ENCODE measurements at places on chromosomes 2 and 18. TPM values are rescaled to one million over a fixed set of nuclear protein-coding genes. Genes with fewer than 3 reads are reported as not detected.
A peak's percentile ranks its signal among the peaks of the same experiment; 100 is the strongest.

GRCh38 chr2:68505603-68506159, 38.3 kb downstream of the APLF start:
- H3K4me1 ChIP-seq, result no peaks in the 10 kb centered on the region
- no peaks in the 10 kb centered on the region for H3K27me3 ChIP-seq
- no peak for DNase-seq
- no peaks in the 10 kb centered on the region for H3K36me3 ChIP-seq
- H3K4me3 ChIP-seq, result no peak overlapping the region

DNA sequence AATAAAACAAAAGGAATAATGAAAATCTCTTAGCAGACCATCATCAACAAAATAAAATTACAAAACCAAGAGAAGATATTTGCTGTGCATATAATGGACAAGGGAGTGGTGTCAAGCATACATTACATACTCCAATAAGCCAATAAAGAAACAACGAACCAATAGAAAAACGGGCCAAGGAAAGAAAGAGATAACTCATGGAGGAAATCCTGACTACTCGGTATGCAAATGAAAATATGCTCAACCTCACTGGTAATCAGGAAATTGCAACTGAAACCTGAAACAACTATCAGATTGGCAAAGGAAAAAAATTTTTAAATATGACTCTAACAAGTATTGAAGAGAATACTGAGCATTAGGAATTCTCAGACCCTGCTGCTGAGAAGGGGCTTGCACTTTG, 84.7 kb downstream of the BCL2 start:
- H3K4me3 ChIP-seq, result no peak overlapping the region
- no peaks in the 10 kb centered on the region for H3K27me3 ChIP-seq
- peak; percentile 24 for DNase-seq

DNA sequence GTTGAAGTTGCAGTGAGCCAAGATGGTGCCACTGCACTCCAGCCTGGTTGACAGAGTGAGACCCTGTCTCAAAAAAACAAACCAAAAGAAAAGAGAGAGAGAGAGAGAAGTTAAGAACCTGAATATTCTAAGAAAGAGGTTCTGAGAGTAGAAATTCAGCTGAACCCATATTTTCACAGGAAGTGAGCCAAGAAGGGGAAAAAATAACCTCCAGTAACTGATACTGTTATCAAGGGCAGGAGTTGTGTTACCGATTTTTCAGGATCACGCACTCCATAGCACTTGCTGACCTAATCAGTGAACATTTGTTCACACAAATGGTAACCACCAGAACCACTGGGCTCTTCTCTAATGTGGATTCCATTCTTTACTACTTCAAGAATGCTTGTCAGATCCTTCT, 39.1 kb upstream of the BZW1 start:
- H3K27ac ChIP-seq, result no peak overlapping the region
- H3K4me1 ChIP-seq, result peaks cover 6% of the 10 kb centered on the region
- H3K4me3 ChIP-seq, result no peak overlapping the region
- H3K36me3 ChIP-seq, result no peaks in the 10 kb centered on the region

GRCh38 chr2:71129902-71130151, 202 bp downstream of the MCEE start:
- peak overlapping the region; percentile 90 for H3K4me3 ChIP-seq
- no peaks in the 10 kb centered on the region for H3K27me3 ChIP-seq
- H3K4me1 ChIP-seq, result peaks cover 16% of the 10 kb centered on the region
- peaks cover under 1% of the 10 kb centered on the region for H3K36me3 ChIP-seq
- peak overlapping the region; percentile 72 for H3K27ac ChIP-seq
- peak; percentile 86 for DNase-seq

DNA sequence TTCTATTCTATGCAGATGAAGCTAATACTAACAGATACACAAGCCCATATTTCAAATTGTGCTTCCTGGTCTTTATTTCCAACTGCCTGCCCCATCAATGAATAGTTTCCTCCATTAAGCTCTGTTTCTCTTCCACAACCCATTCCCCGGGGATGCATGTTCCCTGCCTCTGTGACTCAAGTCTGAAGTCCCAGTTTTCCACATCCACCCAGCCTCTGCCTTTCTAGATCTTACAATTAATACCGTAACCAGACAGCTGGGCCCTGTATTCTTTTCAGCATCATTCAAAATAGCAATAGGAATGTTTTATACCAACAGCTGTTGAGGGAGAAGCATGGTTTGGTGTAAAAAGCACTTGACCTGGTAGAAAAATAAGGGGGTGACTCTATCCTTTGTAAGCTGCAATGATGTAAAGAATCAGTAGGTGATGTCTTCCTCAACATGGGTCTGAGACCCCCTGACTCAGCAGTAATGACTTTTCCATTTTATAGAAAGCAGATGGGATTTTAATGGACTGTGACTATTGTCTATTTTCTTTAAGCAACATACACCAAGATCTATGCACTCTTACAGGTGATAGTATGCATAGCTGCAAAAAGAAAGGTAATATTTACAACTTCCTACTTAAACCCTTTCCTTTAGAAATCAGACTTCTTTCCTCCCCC, 46.1 kb upstream of the DAPL1 start:
- no peak for DNase-seq
- peaks cover 25% of the 10 kb centered on the region for H3K27me3 ChIP-seq
- no peak overlapping the region for H3K4me3 ChIP-seq
- peaks cover 3% of the 10 kb centered on the region for H3K4me1 ChIP-seq
- H3K27ac ChIP-seq, result no peak overlapping the region
- no peaks in the 10 kb centered on the region for H3K36me3 ChIP-seq

DNA sequence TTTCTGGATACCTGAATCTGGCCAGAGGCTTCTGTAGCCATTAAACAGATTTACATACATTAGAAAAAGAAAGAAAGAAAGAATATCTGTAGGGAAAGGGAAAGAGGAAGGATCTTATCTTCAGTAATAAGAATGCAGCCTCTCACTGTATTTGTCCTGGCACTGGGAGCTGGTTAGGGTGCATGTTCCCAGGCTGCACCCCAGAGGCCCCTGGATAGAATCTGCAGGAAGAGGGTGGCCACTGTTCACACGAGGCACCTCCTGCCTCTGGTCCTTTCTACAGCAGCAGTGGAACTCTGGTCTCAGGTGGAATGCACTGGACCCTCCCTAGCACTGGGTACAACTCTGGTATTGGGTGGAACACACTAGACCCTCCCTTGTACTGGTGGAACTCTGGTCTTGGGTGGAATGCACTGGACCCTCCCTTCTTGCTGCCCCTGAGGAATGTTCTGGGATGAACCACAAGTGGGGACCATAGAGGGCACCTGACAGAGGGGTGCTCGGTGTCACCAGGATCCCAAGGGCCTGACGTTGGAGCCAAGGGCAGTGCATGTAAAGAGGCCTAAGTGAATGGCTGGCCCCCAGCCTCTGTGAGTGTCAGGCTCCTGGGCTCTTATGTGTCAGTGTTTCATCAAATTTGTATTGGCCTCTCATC, 27.4 kb upstream of the PXDN start:
- no peak for DNase-seq
- no peak overlapping the region for H3K4me3 ChIP-seq
- no peaks in the 10 kb centered on the region for H3K27me3 ChIP-seq
- H3K36me3 ChIP-seq, result no peaks in the 10 kb centered on the region

Gene SLC9A4
- 0.07 TPM for total RNA-seq

GRCh38 chr2:217868911-217869334, 133.9 kb downstream of the TNS1 start:
- DNase-seq, result peak; percentile 54
- no peak overlapping the region for H3K4me3 ChIP-seq
- no peaks in the 10 kb centered on the region for H3K27me3 ChIP-seq
